CD4-positive, alpha-beta T cell treated with Interleukin-12 subunit alpha and Interleukin-12 subunit beta, for 1 hour (primary cell): ENCODE measurements at places on chromosomes 3 and 15.

DNA sequence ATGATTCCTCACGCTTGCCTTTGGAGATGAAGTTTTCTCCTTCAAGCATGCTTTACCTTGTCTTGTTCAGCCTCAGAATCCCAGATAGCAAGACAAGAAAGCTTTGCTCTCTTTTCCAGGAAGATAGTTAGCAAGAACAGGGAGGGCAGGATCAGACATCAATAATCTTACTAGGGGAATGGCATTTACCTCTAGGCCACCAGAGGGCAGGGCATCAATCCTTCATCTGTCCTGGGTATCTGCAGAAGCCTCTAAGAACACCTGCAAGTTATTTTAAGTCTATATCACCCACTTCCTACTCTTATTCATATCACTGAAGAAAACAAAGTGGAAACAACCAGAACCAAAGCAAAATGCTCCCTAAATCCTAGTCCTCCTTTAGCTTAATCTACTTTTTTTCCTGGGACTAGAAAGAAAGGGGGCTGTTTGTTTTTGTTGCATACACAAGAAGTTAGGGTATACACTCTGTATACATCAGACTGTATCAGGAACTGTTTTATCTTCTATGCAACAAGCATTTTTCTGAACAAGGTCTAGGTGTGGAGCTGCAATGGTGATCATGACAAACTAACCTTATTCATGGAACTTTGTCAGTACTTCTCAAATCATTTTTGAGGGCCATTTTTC is 862.5 kb downstream of the CADM2 start:
- DNase-seq: no peak

- no peak for DNase-seq
Measured at GRCh38 chr15:45105586-45105985, 8.4 kb downstream of the DUOX2 start.

DNA sequence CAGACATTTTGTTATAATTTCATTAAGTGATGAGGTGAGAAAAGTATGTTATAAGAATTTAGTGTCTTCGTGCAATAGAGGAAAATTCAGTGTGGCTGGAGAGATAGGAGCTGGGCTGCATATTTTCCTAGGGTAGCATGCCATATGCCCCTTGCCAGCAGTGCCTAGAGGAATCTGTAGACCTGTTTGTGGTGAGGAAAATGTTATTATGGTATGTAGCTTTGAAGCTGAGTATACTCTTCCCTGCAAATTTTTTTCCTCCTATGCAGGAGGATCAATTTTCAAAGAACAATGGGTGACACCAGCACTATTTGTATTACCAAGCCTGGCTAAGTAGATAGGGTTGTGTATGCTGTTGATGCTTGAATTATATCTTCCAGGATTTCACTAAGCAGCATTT is 200.6 kb downstream of the EDEM1 start:
- no peak for DNase-seq

- no peak for DNase-seq
Measured at GRCh38 chr3:166104938-166105337, 267.7 kb upstream of the BCHE start.

- no peak for DNase-seq
Measured at GRCh38 chr3:156317462-156318074, 197.2 kb downstream of the KCNAB1 start.
